ENCODE measurements at places on chromosomes 3 and 15.

DNA sequence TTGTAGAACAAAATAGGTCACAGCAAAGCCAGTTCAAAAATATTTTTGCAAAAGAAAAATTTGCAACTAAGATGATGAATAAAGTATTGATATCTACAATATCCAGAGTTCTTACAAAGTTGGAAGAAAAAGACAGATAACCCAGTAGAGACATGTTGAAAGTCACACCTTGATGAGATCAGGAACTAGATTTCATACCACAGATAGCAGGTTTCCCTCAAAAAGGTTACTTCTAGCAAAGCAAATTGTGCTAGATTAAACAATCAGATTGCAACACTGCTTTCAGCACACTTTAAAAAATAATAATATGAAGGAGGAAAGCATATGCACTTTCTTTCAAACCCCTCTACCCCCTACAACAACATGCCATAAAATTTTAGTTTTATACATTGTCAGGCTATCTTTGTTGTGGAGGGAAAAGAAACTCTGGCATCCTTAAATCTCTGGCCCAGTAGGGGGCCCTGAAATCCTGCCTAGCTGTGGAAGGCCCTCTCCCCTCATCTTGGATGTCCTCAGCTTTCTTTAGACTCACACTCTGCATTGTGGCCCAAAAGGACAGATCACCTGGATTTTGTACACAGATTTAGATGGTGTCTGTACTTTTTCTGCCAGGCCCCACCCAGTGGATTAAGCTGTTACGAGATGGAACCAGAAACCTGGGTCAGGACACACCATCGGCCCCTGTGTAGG, 50.9 kb downstream of the CCR3 start:
- no peak for DNase-seq

- no peak for DNase-seq
These were observed 38.2 kb upstream of the SUCLG2 start for GRCh38 chr3:67692621-67693020.

DNA sequence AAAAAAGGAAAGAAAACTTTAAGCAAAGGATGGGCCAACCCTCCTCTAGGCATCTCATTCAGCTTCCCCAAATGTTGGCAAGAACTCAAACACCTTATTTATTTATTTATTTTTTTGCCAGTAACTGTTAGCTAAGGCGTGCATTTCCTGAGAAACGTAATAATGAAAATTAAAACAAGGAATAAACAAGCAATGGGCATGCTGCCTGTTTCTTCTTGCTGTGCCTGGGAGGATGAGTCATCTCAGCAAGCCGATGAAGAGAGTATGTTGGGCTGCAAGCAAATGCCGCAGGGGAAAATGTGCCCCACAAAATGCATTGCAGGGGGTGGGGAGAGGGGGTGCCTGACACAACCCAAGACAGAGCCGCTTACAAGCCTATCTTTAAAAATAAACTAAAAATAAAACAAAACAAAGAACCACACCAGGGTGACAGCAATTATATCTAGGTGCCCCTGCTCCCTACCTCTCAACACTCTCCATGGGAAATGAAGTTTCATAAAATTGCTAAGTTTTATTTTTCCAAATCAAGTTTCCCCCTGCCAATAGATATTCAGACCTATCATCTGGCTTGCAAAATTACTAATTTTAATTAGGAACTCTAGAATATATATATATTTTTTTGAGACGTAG, 40.3 kb downstream of the EIF4E3 start:
- DNase-seq, result no peak

DNA sequence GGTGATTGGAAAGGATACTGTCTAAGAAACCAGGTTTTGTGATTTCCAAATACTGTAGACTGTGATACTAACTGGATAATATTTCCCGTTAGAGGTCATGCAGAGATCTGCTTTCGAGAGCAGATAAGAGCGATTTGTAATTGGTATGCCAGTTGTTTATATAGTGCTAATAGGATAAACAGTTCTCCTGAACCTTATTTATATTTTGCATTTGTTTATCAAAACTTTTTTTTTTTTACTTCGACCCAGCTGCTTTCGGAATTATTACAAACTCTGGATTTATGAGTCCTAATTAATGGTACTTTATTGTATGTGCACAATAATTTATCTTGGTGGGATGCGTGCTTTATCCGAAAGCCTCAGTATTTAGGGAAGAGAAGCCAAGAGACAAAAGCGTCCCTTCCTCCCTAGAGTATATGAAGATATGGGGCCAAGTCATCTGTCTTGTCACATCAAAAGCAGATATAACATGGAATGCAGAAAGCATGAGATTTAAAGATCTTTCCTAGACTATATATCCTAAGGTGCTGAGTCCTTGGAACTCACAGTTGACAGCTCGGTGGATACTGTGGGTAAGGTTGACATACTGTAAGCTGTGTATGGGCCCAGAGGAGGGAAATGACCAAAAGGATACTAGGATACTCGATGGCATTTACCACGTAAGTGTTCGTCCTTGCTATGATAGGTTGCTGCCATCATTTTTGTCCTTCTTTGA, 62.2 kb downstream of the SMAD6 start:
- DNase-seq, result no peak

DNA sequence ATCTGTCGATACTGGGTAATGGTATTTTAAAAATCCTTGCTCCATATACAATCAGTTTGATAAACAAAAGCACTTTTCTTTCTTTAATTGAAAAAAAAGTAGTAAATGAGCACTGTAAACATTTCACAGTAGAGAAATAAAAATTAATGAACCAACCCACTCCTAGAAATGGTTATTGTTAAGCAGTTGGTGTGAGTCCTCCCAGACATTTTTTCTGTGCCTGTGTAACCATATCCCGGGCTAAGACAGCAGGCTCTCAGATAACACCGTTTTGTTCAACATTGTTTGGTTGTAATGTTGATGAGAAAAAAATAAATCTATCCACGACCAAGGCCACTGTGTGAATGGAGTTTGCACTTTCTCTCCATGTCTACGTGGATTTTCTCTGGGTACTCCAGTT, 42.6 kb downstream of the PXK start:
- DNase-seq, result no peak

DNA sequence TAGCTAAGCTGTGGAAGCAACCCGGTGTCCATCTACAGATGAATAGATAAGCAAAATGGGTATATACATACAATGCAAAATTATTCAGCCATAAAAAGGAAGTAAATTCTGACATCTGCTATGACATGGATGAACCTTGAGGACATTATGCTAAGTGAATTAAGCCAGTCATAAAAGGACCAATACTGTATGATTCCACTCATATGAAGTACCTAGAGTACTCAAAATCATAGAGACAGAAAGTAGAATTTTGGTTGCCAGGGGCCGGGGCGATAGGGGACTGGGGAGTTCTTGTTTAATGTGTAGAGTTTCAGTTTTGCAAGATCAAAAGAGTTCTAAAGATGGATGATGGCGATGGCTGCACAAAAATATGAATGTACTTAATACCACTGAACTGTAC, 10.3 kb downstream of the EID1 start:
- DNase-seq, result no peak

- no peak for DNase-seq
These were observed 5.5 kb downstream of the UROC1 start for GRCh38 chr3:126512026-126512425.

GRCh38 chr3:97687734-97688133, 76.8 kb upstream of the ARL6 start:
- no peak for DNase-seq

DNA sequence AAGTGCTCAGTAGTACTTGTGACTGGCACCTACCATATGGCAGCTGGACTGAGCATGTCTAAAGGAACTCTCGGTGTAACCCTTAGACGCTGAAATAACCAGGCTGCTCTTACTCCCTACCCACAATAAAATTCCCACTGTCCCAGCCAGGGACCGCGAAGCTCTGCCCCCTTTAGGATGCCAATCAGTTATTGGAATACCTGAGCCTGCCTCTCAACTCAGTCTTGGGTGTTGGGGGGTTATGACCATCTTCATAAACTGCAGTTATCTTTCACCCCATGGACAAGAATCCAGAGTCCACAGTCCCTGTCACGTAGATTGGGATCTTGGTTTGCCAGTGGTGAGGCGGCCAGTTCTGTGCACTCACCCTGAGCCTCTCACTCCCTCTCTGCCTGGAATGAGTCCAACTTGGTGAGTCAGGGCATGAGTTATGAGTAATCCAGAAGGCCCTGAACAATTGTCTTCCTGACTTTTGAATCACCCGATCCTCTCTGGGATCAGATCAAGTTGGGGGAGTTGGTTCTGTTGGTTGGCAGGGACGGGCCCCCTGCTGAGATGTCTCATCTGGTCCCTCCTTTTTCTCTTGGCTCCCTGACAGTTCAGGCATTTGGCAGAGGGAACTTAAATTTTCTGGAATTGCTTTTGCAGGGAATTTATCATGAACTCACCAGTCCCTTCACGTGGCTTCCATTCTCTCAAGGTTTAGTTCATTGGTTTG, 120.1 kb upstream of the UBE2E1 start:
- peak; percentile 66 for DNase-seq

DNA sequence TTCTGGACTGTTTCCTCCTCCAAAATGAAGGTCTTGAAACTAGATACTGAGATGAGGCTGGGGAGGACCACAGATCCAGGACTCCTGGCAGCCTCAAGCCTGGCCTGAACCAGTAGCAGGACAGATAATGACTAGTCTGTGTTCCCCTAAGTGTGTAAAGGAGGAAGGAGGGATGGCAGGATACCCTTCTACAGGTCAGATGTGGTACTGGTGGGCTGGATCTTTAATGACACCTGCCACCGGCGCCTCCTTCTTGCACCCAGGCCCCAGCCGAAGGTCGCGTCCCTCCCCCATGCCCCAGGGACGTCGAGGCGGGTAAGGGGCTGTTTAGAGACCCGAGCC, 556 bp downstream of the USP19 start:
- no peak for DNase-seq

GRCh38 chr3:146189519-146190173, 28.7 kb upstream of the PLOD2 start:
- DNase-seq, result peak; percentile 32

GRCh38 chr15:77083381-77084160, 12.7 kb upstream of the TSPAN3 start:
- DNase-seq, result no peak

DNA sequence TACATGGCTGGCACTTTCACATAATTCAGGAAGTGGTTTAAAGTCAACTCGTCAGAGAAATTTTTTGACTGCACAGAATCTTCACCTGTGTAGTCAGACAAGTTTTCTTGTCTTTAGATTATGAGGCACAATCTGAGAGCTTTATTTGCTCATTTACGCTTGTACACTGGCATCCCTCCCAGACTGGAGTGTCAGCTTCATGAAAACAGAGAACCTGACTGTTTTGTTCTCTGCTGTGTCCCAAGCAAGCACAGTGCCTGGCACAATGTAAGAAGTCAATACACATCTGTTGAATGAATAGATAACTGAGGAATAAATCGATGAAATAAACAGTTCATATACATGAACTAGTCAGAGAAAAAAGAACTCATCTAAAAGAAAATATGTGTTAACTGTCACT, 846.1 kb upstream of the CFAP20DC start:
- no peak for DNase-seq

DNA sequence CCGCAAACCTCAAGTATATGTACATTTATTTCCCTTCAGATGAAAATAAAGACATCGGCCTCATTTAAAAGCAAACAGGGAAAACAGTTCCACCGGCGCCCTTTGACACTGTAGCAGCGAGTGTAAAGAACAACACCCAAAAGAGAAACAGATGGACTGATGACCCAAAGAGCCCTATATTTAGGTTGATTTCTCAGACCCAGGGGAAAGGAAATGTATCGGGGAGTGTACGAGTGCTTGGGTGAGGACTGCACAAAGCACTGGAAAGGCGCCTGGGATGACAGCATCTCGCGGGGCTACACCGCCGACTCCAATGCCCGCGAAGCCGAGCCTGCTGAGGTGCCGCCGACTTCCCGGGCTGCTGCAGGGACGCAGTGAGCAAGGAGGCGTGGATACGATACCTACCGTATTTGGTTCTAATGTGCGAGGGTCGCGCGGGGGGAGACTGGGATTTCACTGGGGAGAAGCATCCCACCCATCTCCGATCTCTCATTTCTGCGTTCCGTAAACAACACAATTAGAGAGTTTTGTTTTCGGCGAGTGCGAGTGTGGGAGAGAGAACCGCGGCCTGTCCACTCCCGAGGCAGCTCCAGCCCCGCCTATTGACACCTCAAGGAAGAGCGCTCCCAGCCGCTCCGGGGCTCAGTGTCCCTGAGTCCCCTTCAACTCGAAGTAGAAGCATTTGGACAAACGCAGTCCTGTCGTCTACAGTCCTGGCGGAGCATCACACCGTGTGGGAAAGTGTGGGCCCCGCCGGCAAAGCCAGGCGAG, 2.0 kb downstream of the MECOM start:
- no peak for DNase-seq

DNA sequence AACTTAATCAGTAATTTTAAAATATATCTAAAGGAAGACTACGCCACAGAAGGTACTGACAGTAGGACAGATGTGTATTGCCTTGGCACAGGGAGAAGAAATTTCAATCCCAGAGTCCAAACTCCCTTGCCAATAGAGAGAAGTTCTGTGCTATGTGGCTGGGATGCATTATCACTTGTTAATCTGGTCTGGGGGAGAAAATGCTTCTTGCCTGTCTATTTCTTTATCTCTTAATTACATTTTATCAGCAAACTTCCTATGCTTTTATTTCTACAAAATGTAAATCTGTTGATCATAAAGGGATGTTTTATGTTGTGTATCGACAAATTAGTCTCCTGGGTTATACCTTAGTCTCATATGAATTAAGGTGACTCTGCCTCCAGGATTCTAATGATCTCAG, 21.7 kb downstream of the RBMS3 start:
- DNase-seq, result no peak

- peak; percentile 82 for DNase-seq
These were observed 312.2 kb downstream of the RORA start for GRCh38 chr15:60916679-60917460.

DNA sequence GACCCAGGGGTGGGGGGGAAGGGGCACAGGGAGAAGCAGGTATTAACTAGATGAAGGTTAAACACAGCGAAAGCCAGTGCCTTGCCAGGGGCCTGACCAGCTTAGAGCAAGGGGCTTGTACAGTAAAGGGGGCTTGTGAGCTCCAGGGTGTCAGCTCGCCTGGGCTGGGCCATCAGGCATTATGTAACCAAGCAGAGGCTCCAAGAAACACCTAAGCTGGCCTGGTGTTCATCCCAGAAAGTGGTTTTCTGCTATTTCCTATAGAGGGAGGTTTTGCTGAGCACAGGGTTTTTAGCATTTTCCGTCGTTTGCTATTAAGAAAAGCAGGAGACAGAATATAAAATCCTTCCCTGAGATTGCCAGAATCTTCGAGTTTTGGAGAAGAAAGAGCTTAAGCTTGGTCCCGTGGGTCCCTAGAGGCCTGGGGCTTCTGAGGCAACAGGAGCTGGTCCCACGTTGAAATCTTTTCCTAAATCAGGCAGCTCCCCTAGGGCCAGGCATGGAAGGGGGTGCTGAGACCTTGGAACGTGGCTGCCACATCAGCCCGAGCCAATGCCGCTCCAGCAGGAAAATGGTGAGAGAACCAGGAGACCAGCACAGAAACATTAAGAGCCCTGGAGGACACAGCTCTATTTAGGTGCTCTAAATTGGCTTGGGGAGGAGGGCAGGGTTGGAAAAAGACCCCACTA, 71.4 kb downstream of the ISG20 start:
- DNase-seq, result no peak

GRCh38 chr15:72229947-72230196, 1.1 kb downstream of the PKM start:
- DNase-seq, result no peak
